ENCODE measurements at places on chromosomes 13 and 19.

- DNase-seq: no peak
These were observed 3.5 kb downstream of the STARD13 start for GRCh38 chr13:33281951-33282595.

DNA sequence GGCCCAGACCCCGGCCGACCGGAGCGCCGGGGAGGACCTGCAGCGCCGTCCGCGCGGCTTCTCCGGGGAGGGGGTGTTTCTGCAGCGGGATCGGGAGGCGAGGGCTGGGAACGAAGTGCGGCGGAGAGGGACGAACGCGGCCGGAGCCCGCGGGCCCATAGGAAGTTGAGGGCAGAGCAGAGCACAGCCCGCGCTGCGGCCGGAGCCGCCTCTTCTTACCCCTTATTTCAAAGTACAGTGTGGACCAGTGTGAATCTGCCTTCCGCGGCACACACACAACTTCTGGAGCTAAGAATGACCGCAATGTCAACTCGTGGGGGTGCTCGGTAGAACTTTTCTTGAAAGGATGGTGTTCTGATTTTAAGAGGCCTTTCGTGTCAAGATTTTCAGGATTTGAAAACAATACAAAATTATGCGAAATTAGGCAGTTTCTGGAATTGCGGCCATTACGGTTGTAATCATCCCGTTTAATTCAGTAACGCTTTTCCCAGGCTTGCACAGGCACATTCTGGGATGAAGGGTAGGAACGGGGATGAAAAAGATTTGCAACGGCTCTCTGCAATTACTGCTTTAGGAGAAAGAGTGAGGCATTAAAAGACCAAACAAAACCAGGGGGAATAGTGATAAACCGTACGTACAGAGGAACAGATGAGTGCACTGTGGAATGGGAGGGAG is 821 bp downstream of the TDRD3 start:
- peak; percentile 3 for DNase-seq

GRCh38 chr13:34256236-34256635 is 438.3 kb downstream of the RFC3 start:
- no peak for DNase-seq

DNA sequence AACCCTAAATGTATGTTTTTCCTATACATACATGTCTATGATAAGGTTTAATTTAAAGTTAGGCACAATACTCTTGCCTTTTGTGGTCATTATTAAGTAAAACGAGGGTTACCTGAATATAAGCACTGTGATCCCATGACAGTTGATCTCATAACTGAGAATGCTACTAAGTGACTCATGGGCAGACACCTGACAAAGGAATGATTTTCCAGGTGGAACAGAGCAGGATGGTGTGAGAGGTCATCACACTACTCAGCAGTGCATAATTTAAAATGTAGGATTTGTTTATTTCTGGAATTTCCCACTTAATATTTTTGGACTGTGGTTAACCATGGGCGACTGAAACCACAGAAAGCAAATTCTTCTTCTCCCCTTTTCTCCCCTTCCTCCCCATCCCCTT is 178.9 kb downstream of the UGGT2 start:
- DNase-seq: no peak
